ENCODE measurements at places on chromosomes 12 and 14. TPM values are rescaled to one million over a fixed set of nuclear protein-coding genes. Genes with fewer than 3 reads are reported as not detected.

Gene ADCY4
- total RNA-seq = 16.7 TPM

Gene RTL1
- not detected for total RNA-seq

Gene FAIM2
- 0.38 TPM for total RNA-seq

Gene KRT77
- total RNA-seq = not detected

Gene ARID2
- 13.5 TPM for total RNA-seq

Gene MAGOHB
- total RNA-seq = 18.8 TPM

Gene SPTB
- total RNA-seq = not detected

Gene PLBD2
- 18.5 TPM for total RNA-seq

Gene SLC25A21
- not detected for total RNA-seq

Gene OR6C2
- total RNA-seq = not detected

Gene SRRM4
- not detected for total RNA-seq

Gene CCDC197
- total RNA-seq = not detected

Gene AICDA
- 0.08 TPM for total RNA-seq

Gene SSPN
- total RNA-seq = 4.7 TPM

Gene PLEKHD1
- not detected for total RNA-seq

Gene RAB15
- total RNA-seq = 1.1 TPM

Gene KRT75
- total RNA-seq = not detected

Gene KCNA5
- total RNA-seq = not detected

Gene AHNAK2
- total RNA-seq = 174 TPM

Gene SERPINA10
- total RNA-seq = not detected

Gene GRIP1
- total RNA-seq = 1.8 TPM

Gene KRT79
- not detected for total RNA-seq

Gene HRK
- not detected for total RNA-seq

Gene CEBPE
- total RNA-seq = not detected

Gene GZMH
- total RNA-seq = not detected

Gene HOXC9
- total RNA-seq = not detected

Gene WNT5B
- 28.5 TPM for total RNA-seq

Gene B4GALNT3
- 0.23 TPM for total RNA-seq

Gene HOXC13
- total RNA-seq = not detected

Gene KRT82
- total RNA-seq = not detected

Gene IFNG
- not detected for total RNA-seq

Gene SPIC
- total RNA-seq = not detected

Gene VWF
- 0.75 TPM for total RNA-seq

Gene ZFHX2
- total RNA-seq = 0.35 TPM

Gene C12orf54
- not detected for total RNA-seq

Gene TMEM63C
- 2.0 TPM for total RNA-seq

Gene RNASE7
- not detected for total RNA-seq

Measured in smooth muscle cell of the coronary artery (primary cell).